Lung (tissue), 17 donors: ENCODE measurements at places on chromosomes 1 and 21.
A peak's percentile ranks its signal among the peaks of the same experiment; 100 is the strongest.

- no peak for DNase-seq
Observed at GRCh38 chr1:30700528-30701257, 22.7 kb downstream of the MATN1 start.

DNA sequence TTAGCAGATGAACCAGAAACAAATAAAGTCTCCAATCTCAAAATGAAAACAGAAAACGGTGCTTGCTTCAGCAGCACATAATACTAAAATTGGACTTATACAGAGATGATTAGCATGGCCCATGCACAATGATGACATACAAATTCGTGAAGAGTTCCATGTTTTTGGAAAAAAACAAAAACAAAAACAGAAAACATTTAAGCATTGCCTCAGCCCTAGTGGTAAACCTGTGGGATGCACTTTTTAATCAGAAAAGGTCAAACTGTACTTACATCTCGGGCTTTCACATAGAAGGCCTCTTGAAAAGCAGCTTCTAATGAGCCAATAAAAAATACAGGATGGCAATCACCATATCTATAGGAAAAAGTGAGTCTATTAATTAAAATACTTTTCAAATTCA is 159.1 kb upstream of the DMRTA2 start:
- DNase-seq, result no peak

DNA sequence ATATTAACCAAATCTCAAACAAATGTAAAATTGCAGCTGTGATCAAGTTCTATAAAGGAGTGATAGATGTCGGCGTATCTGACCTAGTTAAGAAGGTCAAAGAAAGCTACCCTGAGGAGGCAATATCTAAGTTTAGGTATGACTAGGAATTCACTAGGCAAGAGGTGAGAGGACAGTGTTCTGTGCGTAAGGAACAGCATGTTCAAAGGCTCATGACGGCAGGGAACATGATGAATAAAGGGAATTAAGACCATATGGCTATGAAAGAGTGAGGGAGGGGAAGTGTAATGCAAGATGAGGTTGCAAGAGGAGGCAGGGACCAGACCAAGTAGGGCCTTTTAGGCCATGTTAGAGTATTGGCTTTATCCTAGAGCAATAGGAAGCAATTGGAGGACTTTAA is 8.6 kb downstream of the LIX1L start:
- DNase-seq, result no peak

- no peak for DNase-seq
Observed at GRCh38 chr1:97350662-97351061, 570.2 kb downstream of the DPYD start.

GRCh38 chr1:206575165-206575893 is 36.9 kb downstream of the EIF2D start:
- DNase-seq, result peak; percentile 97

GRCh38 chr1:232468249-232468648 is 161.7 kb downstream of the SIPA1L2 start:
- no peak for DNase-seq

DNA sequence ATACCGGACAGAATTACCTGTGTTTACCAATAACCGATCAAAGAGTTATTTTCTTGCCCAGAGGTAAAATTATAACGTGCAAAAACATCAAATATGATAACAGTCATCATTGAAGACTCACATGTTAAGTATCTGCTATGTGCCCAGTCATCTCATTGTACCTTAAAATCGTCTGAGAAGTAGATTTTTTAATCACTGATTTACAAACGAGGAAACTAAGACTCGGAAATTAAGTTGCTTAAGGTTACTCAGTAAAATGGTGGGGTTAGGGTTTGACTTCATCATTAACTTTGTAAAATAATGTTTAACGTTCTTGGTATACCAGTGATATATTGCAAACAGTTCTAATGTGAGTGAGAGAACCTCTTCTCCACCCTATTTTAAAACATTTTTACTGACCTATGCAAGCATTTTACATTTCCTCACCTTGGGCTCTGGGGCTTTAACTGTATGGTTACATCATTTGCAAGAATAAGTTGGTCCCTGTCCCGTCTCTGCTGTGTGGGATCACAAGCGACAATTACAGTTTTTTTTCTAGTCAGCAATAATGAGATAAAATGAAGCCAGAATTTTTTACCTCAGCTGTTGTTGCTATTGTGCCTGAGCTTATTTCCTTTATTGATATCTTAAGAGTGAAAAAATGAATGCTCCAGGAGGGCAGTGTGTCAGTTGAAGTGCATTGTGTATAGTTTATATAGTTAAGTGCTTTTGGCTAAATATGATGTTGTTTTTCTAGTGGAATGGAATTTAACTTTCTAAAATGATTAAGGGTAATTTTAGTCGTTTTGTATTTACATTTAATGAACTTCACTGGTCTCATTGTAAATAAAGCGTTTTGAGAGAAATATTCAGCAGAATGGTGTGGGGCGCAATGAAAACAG is 2.7 kb downstream of the RPRD2 start:
- peak; percentile 44 for DNase-seq

DNA sequence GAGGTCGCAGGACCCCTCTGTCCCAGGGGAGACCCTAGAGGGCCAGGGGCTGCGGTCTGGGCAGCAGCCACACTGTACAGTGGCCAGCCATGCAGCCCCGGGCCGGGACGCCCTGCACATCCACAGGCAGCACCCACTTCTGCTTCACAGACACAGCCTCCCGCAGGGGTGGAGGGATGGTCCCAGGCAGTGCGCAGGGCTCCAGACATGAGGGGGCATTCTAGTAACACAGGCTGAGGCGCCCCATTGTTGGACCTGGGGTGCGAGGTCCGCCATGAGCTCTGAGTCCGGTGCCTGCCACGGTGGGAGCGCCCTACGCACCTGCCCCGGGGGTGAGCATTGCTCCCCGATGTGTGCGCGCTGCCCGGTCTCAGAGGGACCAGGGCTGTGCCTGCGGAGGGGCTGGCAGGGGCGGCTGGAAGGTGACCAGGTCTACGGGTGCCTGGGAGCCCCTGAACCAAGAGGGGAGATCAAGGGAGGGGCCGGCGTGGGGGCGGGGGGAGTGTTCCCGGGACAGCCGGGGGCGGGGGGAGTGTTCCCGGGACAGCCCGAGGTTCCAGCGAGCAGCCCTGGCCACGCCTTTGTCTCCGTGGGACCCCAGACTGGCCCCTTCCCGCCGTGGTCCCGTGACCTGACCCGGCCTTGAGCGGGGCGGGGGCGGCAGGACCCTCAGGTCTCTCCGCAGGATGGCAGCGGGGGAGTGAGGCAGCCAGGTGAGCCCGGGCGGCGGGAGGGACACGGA is 4.5 kb downstream of the MMEL1 start:
- no peak for DNase-seq
